ENCODE measurements at places on chromosomes 13 and 19.
A peak's percentile ranks its signal among the peaks of the same experiment; 100 is the strongest.

GRCh38 chr13:85520445-85520844, 278.8 kb downstream of the SLITRK6 start:
- no peak for DNase-seq

DNA sequence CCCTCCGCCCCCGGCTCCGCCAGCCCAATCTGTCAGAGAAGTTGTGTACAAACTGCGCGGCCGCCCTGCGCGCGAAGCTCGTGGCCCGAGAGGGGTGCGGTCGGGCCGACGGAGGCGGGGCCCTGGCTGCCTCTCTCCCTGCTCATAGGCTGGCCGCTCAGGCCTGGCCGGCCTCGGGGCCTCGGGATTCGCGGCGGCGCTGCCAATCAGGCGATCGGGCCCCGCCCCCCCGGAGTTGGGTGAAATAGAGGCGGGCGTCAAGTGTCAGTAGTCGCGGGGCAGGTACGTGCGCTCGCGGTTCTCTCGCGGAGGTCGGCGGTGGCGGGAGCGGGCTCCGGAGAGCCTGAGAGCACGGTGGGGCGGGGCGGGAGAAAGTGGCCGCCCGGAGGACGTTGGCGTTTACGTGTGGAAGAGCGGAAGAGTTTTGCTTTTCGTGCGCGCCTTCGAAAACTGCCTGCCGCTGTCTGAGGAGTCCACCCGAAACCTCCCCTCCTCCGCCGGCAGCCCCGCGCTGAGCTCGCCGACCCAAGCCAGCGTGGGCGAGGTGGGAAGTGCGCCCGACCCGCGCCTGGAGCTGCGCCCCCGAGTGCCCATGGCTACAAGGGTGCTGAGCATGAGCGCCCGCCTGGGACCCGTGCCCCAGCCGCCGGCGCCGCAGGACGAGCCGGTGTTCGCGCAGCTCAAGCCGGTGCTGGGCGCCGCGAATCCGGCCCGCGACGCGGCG, at the start of gene KLF5:
Gene KLF5, plus strand, starts transcription at position 270 of the 724 bp plus-strand sequence. Its CDS starts 323 bp downstream, at position 593.
- peak; percentile 46 for DNase-seq

DNA sequence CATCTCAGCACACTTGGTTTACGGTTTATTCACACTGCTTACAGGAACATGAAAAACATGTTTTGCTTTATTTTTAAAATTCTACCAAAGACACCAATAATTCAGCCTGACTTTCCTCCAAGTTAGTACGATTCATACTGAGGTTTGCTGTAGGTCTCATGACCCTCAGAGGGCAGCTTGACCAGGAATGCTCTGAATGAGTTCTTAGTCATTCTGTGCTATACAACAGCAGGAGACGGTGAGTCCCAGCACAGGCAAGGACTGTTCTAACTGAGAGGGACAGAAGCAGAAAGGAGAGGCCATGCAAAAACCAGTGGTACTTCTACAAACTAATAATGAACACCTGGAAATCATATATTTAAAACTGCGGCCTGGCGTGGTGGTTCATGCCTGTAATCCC, 6.4 kb downstream of the GRTP1 start:
- DNase-seq = no peak

DNA sequence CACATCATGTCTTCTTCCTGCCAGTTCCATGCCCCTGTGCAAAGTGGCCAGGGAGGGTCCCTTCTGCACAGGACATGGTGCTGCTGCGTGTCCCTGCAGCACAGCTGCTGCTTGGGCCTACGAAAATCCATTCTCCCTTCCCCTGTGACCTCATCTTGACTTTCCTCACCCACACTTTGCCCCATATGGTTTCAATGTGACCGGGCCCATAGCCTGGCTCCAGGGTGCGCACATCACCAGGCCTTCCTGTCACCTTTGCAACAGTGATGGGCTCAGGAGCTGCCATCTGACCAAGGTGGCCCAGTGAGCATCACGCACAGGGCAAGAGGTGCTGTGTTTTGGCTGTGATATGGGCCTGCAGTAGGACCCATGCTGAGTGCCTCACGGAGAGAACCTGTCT, 10.8 kb downstream of the PPP1R12C start:
- no peak for DNase-seq

DNA sequence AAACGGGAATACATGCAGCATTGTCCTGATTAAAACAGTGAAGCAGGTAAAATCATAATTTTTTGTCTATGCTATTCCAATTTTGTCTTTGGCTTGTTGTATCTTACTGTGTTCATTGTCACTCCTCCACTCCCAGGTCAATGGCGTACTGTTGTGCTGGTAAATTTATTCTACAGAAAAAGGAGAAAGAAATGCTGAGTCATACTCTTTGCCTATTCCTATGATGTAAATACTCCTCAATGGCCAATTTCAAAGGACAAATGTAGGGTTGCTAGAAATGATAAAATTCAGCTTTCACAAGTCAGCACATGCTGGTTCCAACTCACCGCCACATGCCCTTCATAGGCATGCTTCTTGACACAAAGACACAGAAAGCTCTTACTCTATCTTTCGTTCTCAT, 694.4 kb upstream of the PCDH20 start:
- no peak for DNase-seq

GRCh38 chr13:43939086-43939485, 59.4 kb downstream of the LACC1 start:
- DNase-seq = no peak

DNA sequence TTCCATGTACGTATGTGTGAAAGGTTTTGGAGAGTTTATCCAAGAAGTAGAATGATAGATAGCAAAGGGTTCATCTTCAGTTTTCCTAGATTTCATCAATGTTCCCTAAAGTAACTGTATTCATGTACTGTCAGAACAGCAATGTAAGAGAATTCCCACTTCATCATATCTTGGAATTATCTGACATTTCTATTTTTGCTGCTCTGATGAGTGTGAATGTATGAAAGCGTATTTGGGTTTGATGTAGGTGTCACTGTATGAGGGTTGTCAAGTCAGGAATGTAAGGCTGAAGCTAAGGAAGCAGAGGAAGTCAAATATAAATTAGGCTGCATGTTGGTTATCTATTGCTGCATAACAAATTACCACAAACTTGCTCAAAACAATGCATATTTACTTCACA, 7.2 kb upstream of the KATNAL1 start:
- no peak for DNase-seq

DNA sequence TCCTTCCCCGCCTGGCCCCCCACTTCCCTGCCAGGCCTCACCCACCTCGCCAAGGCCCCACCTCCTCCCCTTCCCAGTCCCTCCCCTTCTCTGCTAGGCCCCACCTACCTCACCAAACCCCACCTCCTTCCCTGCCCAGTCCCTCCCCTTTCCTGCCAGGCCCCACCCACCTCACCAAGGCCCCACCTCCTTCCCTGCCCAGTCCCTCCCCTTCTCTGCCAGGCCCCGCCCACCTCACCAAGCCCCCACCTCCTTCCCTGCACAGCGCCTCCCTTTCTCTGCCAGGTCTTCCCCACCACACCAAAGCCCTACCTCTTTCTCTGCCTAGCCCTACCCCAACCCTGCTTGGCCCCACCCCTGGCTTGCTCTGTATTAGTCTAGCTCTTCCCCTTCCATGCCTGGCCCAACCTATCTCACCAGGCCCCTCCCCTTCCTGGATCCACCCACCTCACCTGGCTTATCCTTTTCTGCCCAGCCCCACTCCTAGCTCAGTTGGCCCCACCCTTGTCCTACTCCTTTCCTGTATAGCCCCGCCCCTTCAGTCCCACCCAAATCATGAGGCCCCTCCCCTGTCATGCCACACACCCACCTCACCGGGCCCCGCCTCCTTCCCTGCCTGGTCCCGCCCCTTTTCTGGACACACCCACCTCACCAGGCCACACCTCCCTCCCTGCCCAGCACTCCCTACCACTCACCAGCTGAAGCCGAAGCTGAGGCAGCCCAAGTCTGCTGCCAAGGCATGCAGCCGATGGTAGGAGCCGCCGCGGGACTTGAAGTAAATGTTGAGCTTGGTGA, 16.2 kb downstream of the CERS1 start:
- peak; percentile 75 for DNase-seq

DNA sequence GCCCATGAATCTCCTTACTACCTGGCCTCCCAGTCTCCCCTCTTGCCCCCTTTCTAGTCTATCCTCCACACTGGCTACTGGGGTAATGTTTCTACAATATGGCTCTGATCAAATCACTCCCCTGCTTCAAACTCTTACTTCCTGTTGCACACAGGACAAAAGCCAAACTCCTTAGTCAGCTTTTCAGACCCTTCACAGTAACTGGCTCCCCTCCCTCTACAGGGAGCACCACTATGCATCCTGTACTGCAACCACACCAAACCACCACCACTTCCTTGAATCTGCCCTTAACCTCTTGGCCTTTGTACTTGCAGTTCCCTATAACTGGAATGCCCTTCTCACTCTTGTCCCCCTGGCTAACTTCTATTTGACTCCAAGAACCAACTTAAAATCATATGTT, 32.2 kb downstream of the DEDD2 start:
- DNase-seq = no peak

GRCh38 chr13:44989941-44990340, 603 bp downstream of the GPALPP1 start:
- DNase-seq = no peak

DNA sequence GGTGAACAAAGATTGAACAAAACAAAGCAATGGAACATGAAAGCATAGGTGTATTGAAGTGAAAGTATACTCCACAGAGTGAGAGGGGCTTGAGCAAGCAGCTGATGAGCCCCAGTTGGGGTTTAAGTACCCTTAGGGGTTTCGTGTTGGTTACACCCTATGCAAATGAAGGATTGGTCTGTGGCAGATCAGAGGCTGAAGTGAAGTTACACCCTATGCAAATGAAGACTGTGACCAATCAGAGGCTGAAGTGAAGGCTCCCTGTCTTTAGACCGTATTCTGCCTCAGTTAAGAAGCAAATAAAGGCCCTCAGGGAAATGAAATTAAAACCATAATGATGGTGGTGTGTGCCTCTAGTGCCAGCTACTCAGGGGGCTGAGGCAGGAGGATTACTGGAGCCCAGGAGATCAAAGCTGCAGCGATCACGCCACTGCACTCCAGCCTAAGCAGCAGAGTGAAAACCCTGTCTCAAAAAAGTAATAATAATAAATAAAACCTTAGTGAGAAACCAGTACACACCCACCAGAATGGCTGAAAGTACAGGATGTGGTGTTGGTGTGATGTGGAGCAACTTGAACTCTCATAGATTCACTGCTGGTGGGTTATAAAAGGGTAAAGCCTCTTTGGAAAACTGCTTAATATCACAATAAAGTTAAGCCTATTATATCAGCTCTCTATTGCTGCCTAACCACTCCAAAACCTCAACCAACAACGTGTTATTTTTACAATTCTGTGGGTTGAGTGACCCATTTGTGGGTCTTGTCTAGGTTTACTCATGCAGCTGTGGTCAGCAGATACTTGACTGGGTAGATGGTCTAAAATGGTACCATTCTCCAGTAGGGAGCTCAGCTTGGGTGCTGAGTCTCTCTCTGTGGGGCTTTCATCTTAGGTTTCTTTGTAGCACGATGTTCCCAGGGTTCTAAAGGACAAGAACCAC, 12.8 kb upstream of the UPF3A start:
- DNase-seq = no peak

DNA sequence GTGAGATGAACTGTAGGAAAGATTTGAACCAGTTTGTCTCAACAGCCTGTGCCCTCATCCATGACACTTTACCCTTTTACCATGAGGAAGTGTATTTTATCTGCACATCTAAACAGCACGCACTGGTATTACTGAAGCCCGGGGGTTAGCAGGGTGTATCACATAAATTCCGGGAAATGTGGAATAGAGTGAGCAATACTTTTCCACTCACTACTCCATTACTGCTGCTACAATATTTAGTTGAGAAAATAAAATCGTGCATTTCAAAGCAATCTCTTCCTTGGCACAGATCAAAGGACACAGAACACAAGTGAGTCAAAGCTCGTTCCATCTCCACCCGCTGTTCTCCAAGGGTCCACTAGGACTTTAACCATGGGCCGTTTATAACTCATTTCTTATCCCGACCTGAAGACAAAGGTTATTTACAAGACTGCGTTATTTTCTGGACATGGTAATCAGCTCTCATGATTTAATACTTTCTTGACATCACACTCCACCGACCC, 35.2 kb downstream of the STK24 start:
- DNase-seq = no peak

- no peak for DNase-seq
These were observed 2.3 kb downstream of the CEACAM18 start for GRCh38 chr19:51480590-51480989.

GRCh38 chr13:33694546-33694945, 123.4 kb upstream of the RFC3 start:
- DNase-seq = no peak

GRCh38 chr19:20247016-20247683, 80.1 kb downstream of the ZNF486 start:
- DNase-seq = no peak

GRCh38 chr13:108606424-108606823, 23.0 kb upstream of the MYO16 start:
- no peak for DNase-seq

DNA sequence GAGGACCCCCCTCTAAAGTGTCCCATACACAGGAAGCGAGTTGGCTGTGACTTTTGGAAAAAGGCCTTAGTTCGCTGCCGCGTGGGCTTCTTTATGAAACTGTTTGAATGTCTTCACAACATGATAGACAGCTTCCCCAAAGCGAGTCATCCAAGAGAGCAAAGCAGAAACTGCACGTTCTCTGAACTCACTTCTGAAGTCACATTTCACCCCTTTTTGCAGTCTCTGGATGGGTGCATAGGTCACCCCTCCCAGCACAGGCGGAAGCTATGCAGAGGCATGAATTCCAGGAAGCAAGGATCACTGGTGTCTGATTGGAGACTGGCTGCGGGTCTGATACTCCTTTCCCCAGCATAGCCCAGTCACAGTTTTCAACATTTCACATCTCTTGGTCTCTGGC, 10.6 kb downstream of the GPI start:
- no peak for DNase-seq
